ENCODE measurements at places on chromosomes 6 and 20.

GRCh38 chr6:71737953-71738352 is 148.4 kb upstream of the RIMS1 start:
- DNase-seq = no peak

GRCh38 chr6:36933102-36933501 is 21.4 kb upstream of the PI16 start:
- DNase-seq = no peak

- no peak for DNase-seq
Measured at GRCh38 chr6:41713159-41713649, 22.2 kb downstream of the TFEB start.

DNA sequence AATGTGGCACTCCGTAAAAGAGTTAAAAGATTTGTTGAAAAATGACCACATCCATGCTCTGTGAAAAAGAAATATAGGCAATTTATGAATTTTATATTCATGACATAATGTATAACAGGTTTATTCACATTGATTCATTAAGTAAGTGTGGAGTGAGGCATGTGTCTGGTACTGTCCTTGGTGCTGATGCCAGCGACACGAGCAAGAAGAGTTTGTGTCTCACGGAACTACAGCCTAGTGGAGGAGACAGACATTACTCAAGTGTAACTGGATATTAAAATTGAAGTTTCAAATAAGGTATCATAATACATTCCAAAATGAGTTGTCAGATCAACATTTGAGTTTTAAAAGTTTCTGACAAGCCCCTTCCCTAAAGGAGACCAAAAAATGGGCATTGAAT is 158.2 kb upstream of the PRND start:
- DNase-seq = peak; percentile 57

DNA sequence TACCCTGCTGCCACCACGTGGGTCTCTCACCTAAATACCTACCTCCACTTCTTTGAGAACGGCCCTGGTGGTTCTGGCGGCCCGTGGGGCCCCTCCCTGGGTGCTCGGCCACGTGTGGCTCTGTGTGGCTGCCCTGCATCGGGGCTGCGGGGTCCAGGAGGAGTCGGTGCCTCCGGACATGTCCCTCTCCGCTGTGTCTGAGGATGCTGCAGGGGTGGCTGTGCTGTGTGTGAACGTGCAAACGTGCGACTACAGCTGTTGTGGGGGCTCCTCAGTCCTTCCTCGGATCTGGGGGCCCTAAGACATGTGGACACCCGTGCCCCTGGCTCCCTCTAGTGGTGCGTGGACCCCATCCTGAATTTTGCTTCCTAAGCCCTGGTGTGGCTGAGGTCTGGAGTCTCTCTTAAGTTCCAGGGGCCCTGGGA is 691.8 kb downstream of the QKI start:
- no peak for DNase-seq

- no peak for DNase-seq
Measured at GRCh38 chr6:89974834-89975233, 80.6 kb downstream of the GJA10 start.

- DNase-seq = no peak
Measured at GRCh38 chr6:18359237-18359885, 27.8 kb upstream of the RNF144B start.

DNA sequence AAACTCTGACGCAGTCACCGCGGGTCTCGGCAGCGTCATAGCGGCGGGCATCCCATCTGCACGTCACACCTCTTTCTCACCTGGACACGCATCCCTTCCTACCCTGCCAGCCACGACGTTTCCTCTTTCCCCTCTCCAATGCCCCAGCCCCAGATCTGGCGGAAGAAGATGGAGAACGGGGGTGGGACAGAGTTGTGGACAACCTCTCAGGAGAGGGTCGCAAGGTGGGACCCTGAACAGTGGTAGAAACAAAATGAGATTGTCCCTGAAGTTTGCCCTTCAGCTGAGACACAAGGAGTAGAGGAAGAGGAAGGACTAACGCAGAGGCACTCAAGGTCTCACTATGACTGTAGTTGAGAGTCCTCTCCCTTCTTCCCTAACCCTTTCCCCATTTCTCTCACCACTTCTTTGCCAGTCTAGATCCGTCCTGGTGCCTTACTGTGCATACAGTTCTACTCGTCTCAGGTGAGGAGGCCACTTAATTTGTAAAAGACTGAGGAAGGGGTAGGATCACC is 562 bp downstream of the TRIM39 start:
- DNase-seq = no peak

DNA sequence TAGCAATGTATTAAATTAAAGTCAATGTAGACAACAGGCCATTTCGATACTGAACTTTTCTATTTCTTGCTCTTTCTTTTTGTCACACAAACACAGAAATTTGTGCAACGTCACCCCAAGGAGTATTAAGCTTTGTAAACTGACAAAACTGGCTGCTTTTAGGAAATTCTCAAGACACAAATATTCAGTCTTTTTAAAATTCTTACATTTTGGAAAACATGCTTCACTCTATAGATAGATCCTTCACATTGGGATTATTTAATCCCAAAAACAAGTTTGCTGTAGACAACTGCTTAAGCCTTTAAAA is 69.9 kb upstream of the TPD52L1 start:
- no peak for DNase-seq

GRCh38 chr6:47334334-47334733 is 24.6 kb upstream of the TNFRSF21 start:
- DNase-seq = no peak

DNA sequence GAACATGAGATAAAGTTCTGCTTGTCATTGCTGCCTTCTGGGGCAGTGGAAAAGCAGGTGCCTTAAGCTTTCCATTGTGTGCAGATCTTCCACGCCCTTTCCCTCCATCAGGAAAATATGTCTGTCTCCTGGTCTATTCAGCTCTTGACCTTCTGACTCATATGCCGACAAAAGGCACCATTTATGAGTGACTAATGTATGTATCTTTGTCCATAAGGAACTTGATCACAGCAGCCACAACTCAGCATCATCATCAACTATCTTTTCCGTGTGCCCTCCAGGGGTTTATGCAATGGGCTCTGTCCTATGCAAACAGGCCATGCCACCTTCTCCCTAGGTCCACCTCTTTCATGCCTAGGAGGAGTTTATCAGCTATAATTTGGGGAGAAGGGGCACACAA is 102.7 kb upstream of the QKI start:
- no peak for DNase-seq

GRCh38 chr20:44264287-44264686 is 17.2 kb downstream of the GDAP1L1 start:
- DNase-seq = no peak

DNA sequence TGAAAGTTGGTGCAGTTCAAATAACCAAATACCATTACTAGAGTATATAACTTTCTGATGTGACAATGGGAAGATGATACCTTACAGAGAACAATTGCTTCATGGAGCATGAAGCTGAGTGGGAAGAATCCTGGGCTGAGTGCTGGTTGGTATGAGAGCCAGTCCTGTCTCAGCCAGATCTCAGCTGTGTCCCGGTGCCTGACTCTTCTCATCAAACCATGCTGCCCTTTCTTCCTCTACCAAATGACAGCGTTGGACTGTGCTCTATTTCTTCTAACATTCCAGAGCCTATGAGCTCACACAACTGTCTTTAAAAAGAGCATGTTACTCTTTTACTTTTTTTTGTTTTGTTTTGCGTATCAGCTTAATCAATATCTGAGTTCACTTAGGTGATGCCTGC is 27.5 kb upstream of the PBOV1 start:
- no peak for DNase-seq

DNA sequence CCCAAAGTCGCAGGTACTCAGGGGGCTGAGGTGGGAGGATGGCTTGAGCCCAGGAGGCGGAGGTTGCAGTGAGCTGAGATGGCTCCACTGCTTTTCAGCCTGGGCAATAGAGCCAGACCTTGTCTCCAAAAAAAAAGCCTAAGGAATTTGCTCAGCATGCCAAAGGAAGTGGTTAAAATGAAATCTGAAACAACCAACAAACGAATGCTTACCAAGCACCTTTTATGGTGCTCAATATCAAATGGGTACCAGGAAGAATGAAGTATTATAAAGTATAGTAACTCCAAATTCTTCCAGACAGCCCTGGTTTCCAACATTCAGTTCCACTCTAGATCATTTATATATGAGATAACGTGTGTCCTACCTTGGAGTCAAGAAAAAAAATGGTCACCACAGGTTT is 14.0 kb downstream of the GMDS start:
- no peak for DNase-seq

DNA sequence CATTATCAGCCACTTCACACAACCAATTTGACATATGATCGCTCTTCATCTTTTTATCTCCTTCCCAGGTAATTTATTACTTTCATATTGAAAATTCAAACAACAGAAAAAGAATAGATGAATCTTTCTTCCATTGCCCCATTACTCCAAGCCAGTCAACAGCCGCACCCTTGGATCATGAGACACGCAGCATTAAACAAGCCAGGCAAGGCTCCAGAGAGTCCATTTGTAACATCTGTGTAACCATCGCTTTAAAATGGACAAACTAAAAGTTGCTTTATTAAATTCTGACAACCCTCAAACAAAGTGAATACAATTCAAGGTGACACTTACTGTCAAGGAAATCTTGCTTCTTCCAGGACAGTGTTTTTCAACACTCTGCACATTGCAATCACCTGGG is 200.3 kb downstream of the EPM2A start:
- no peak for DNase-seq

DNA sequence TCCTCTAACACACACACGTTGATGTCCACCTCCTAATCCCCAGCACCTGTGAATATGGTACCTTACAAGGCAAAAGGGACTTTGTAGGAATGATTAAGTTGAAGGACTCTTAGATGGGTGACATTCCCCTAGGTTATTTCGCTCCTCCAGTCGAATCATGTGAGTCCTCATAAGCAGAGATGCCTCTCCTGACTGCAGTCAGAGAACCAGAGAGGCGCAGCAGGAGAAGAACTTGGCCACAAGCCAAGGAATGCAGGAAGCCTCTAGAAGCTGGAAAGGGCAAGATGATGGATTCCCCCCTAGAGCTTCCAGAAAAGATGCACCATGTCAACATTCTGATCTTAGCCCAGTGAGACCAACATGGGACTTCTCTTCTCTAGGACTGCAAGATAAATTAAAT is 133.1 kb upstream of the PTPRT start:
- no peak for DNase-seq

GRCh38 chr6:14857501-14857900 is 388.4 kb upstream of the JARID2 start:
- DNase-seq = no peak

- no peak for DNase-seq
Measured at GRCh38 chr6:67976486-67976885, 658.6 kb upstream of the ADGRB3 start.

DNA sequence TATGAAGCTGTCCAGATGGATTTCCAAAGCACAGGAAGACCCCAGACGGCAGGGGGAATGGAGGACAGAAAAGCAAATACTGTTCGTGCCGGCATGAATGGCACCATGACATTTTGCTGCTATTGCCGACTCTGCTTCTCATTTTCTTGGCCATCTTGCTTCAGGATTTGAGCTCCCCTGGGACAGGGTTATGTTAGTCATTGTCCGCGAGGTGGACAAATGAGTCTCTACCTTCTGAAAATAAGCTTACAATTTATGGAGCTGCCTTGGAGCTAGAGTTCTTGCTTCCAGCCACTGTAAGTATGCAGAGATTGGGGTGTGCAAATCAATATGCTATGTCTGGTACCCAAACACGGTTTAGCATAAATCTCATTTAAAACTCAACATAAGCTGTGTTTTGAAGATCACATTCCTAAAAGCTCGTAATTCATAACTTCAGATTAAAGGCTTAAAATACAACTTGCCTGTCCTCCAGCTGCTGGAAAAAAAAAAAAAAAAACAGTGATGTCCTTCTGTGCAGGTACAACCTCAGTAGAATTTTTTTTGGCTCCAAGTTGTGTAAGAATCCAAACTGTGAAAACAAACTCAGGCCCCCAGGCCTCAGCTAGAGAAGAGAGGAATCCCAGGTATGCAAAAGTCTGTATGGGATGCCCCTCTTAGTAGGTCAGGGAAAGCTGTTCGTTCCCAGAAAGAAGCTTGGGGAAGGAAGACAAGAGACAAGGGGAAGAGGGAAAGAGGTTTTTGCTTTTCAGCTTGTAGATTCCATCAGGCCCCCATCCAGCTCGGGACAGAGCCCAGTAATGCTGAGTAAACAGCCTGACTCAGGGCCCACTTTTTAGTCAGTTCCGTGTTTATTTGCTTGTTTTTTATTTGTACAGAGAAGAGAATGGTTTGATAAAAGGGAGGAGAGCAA is 184.2 kb upstream of the FOXA2 start:
- DNase-seq = no peak

DNA sequence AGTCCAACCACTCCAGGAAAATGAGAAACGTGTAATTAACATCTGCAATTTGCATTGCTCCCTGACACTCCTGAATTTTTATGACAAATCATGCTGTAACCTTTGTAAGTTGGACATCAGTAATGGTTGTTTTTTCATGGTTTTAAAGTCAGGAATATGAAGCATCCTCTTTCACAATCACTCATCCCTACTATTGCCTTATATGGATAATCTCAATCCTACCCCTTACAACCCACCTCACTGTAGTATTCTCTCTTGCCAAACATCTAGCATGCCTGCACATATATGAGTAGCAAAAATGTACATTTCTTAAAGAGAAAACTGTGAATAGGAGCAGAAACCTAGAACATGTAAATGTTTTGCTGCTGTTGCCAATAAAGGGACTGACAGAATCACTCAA is 729.5 kb downstream of the KIF16B start:
- no peak for DNase-seq

DNA sequence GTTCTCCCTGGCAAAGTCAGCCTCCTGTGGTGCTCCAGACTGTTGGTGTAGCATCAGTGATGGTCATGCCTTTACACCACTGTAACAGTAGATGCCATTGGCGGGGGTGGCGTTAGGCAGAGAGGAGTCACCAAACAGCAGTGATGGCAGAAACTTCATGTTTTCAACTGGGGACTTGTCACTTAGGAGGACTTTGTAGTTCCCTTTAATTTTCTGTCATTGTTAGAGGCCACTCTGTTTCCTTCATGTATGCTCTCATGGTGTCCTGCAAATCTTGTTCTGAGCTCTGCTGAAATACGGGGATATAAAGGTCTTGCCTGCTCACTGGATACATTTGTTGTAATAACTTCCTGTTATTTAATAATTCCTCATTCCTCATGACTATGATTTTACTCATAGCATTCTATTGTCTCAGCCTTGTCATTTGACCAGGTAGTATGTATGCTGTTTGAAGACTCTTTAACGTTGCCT is 4.6 kb downstream of the MAP3K4 start:
- DNase-seq = no peak

DNA sequence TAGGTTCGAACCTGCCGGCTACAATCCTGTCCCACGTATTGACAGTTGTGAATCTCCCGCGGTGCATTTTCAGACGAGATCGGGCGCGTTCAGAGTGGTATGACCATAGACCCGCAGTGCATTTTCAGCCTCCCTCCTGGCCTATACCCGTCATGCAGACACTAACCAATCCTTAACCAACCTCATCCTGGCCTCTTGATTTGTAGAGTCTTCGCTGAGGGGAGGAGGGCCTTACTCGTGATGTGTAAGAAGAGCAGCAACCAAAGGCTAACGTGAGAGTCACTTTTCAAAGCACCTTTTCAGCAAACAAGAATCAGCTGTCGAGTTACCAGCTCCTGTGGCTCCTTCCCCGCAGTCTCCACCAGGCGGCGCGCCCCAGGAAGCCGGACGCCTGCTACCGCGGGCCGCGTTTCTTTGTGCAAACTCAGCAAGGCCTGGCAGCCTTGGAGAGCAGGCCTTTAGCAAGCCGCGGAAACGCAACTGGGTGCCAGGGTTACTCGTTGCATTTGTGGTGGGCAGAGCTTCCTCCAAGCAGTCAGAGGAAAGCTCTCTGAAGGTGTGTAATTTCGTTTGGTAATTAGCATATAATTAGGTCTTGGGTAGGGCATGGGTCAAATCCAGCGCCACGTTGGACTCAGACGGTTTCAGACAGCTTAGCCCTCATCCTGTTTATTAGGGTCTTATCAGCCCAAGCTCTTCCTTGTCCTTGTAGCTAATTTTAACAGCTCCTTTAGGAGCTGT is 139.8 kb downstream of the OR2B2 start:
- DNase-seq = peak; percentile 91
